ENCODE measurements at places on chromosomes 2 and 18. TPM values are rescaled to one million over a fixed set of nuclear protein-coding genes. Genes with fewer than 3 reads are reported as not detected.

ABCB11 gene
- total RNA-seq = not detected

SCYGR1 gene
- total RNA-seq = not detected

CAVIN2 gene
- total RNA-seq = not detected

ATP8B1 gene
- not detected for total RNA-seq

POTEE gene
- total RNA-seq = 0.53 TPM

PRKRA gene
- total RNA-seq = 56.7 TPM

REG3A gene
- total RNA-seq = not detected

DNA sequence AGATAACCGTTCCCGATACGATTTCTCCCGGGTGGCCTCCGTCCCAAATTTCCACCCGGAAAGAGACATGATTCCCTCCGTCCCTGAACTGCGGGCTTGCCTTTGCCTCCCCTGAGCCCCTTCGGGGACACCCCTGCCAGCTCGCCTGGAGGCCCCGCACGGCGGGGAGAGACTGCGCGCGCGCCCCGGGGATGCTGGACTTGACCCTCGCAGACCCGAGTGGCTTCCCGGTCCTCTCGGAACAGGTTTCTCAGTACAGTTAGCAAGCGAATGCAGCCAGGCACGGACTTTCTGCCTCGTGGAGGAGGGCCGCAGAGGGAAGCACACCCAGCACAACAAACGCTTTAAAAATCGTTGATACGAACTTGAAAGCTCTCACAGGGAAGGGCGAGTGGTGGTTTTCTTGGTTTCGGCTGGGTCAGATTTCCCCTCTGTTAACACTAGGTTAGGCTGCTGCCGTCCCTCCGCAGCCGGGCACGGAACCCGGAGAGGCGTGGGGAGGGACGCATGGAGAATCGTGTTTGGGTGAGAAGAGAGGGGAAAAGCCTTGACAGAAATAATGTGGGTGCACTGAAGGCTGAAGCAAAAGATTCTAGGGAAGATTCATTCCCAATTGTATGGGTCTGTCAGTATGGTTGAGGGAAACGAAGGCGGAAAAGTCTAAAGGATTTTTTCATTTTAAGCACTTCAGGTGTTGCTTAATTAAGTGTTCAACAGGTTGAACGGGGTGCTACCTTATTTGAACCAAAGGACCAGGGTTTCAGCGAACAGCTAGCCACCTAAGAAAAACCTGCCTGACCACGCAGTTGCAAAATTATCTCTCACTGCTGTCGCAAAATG, 916 bp downstream of the TNFRSF11A start:
- peak; percentile 34 for DNase-seq

GRCh38 chr2:28346587-28346986, 46.1 kb upstream of the FOSL2 start:
- no peak for DNase-seq

GRCh38 chr2:200216310-200216709, 90.2 kb upstream of the SPATS2L start:
- DNase-seq = no peak

- DNase-seq = no peak
Observed at GRCh38 chr2:47344890-47345589, 57.9 kb upstream of the MSH2 start.

GRCh38 chr2:221402072-221402471, 170.0 kb downstream of the EPHA4 start:
- DNase-seq = no peak

DNA sequence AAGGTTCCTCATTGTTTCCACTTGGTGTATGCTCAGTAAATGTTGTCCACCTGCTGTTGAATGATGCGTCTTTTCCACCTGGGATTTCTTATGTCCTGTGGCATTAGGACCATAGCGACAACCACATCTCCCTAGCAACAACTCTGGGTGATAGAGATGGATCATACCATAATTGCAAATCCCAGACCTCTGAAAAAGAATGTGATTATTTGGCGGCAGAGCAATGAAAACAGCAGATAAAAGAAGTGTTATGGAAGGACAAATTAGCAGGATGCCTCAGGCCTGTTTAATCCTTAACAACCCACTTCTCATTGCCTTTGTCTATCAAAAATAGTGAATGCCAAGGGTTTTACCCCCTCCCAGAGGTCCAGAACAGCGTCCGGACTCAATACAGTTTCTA, 278.9 kb downstream of the TSN start:
- no peak for DNase-seq

DNA sequence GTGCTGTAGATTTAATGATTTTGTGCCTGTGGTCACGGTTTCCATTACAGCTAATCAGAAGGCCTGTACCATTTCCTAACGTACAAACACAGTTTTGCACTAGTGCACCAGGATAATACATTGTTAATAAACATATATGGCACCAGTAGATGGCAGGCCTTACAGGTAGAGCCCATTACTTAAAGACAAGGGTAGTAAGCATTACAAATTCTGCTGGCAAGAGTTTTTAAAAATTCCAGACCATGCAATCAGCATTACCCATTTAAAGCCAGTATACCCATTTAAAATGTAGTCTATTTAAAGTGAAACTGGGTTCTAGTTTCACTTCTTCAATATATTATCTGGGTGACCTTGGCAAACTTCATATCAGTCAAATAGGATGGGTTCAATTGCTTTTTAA, 224.2 kb downstream of the NUP35 start:
- no peak for DNase-seq

DNA sequence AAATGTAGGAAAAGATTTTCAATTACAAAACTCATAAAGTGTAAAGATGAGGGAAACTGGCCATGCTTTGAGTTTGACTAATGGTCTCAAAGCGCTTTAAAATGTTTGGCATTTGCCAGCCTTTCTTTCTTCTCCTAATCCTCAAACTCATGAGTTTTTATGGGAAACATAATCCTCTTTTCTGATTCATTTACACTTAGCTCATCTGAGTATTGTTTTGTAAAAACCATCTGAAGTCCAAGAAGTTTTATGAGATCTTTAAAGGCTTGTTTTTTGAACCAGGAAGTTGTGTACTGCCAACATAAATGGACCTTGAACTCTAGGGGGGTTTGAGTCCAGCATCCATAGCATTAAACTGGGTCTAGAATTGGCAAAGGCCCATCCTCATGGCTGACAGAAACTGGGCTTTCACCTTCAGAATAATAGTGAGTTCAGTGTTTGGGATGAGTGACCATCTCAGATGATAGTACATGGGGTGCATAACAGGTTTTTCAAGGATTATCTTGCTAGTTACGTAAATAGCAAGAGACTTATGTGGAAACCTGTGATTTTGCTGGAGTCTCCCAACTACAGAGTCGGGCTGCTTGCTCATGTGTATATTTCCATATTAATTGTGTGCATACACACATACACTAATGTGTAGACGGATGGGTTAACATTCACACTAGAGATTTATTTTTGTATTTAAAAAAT, 3.8 kb upstream of the LTBP1 start:
- no peak for DNase-seq

DNA sequence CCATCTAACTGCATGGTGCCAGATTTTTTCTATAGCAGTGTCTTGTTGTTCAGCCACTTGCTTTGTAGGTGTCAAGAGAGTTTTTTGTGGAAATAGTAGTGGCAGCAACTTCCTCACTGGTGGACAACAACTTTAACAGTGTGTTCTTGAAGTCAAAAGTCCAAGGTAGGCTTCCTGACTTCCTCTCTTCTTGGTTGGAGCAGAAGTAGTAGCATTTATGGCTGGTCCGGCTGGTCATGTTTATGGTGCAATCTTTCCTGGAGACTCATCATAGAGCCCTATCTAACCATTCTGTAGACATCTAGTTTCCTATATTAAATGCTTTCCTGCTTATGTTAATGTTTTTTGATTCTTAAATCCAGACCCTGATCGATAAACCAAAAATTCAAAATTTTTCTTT, 11.7 kb downstream of the GPR75 start:
- no peak for DNase-seq

DNA sequence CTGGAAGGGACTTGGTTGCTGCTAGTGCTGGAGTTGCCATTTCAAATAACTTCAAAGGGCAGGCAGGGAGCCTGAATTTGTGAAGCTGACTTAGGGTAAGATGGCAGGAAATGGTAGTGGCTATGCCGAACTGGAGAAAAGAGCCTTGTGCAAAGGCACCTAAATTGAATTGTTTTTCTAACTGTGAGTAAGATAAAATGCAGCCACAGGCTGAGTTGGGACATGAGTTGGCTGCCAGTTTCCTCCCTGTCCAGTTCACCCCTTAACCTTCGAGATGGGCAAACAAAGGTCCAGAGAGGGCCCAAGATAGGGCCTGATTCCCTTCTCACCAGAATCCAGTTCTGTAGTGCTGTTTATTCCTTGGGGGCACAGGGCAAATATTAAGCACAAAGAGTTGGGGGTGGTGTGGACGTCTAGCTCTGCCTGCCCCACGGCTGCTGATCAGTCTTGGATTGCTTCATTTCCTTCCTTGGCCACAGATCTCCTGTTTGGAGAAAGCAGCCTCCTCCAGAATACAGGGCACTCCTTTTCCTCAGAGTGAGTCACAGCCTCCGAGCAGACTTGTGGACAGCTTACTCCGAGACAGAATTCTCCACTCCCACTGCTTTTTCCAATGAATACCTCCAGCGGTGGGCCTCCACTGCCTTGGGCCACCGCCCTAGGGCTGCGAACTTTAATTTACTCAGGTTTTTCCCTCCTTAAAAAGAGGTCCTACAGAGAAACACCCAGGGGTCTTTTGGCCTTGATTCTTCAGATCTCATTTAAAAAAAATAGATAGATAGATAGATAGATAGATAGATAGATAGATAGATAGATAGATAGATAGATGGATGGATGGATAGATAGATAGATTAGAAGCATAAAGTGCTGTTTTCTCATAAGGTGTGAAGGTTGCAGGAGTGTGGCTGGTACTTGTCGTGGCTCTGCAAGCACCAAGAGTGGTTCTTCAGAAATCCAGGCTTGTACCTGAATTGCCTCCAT, 18.4 kb upstream of the SLC20A1 start:
- DNase-seq = no peak

DNA sequence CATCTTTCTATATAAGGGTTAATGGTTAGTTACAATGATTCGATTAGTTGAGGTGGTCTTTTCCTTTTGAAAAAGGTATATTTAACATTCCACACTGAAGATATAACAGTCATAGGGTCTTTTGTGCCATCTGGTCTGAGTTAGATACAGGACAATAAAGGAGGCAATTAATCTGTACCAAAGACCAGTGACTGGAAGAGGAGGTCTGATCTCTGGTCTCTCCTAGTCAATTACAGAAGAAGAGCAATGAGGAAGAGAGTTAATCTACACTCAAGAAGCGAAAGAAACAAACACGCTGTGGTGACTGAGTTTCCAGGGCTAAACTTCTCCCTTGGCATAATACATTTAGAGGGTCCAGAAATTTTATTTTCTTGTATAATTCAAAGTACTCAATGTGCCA, 20.7 kb upstream of the RMDN2 start:
- no peak for DNase-seq

- DNase-seq = no peak
Observed at GRCh38 chr2:177783835-177784744, 288.5 kb downstream of the PDE11A start.

DNA sequence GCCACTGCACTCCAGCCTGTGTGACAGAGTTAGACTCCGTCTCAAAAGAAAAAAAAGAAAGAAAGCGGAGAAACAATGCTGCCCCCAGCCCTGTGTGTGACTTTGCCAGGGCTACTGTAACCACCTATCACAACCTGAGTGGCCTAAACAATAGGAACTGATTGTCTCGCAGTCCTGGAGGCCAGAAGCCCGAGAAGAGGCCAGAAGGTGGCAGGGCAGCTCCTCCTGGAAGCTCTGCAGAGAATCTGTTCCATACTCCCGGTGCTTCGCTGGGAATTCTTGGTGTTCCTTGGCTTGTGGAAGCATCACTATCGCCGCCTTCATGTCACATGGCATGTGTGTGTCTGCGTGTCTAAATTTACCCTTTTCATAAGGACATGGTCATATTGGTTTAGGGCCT, 14.4 kb upstream of the RAB17 start:
- no peak for DNase-seq

DNA sequence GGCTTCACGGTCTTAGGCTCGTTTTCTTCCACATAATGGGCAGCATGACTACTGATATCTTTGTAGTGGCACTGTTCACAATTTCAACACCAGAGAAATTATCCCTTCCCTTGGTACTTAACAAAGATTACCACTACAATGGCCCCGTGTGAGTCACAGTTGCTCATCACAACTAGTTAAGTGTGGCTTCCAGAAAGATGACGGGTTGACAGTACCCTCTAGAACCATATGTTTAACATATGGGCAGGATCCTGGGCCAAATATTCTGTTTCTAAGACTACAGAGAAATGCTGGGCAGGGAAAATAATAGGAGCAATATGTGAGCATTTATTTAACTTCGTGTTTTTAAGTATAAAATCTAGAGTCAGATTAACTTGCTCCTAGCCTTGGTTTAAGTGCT, 780.1 kb upstream of the LINC00305 start:
- DNase-seq = no peak

- no peak for DNase-seq
Observed at GRCh38 chr2:105753380-105753779, 8.7 kb downstream of the NCK2 start.

- no peak for DNase-seq
Observed at GRCh38 chr2:236959036-236959435, 126.7 kb upstream of the COPS8 start.

DNA sequence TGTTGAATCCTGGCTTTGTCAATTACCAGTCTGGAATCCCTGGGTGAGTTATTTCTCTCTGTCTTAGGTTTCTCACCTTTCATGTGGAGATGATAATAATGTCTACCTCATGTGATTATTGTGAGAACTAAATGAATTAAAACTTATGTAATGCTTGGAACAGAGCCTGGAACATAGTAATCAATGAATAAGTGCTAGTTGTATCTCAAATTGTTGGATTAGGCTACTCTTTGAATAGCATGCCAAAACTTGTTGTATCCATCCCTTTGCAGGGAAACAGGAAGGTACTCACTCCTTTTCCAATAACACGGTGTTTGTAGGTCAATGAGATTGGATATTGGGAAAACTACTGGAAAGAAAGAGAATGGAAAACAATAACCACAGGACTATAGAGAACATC, 796.6 kb upstream of the ZEB2 start:
- DNase-seq = no peak

DNA sequence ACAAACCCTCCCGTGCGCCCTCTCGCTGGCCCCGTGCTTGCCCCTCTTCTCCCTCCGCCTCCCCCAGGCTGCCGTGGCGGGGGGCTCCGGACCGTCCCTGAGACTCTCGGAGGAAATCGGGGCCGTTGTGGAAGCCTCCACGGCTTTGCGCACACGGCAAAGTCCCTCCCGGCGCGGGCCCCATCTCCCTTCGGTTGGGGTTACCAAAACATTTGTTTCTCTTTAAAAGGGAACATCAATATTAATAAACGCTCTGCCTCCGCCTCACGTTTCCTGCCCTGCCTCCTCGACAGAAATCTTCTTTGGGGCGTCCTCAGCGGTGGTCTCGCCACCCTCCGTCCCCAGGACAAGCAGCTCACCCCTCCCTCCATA, 3.8 kb downstream of the PAX3 start:
- no peak for DNase-seq

DNA sequence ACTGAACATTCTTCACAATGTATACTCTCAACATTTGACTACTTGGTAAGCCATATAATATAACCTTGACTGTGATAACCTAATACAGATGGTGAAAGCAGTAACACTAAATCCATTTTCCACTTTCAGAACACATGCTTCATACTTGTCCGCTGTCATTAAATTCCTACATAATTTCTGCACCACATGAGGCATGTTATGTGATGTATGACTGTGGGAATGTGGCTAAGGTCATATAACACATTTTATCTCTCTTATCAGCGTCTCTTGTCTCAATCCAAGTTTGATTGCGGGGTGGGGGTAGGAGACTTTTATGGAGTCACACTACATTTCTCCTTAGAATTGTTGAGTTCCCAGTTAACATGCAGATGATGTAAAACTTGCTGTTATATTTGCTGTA, 110.9 kb downstream of the MTCL1 start:
- no peak for DNase-seq

All from activated T-cell treated with anti-CD3 and anti-CD28 coated beads, Interleukin-2, amount 50 U/mL, for 72 hours (primary cell).